ENCODE measurements at places on chromosomes 2 and 18.

DNA sequence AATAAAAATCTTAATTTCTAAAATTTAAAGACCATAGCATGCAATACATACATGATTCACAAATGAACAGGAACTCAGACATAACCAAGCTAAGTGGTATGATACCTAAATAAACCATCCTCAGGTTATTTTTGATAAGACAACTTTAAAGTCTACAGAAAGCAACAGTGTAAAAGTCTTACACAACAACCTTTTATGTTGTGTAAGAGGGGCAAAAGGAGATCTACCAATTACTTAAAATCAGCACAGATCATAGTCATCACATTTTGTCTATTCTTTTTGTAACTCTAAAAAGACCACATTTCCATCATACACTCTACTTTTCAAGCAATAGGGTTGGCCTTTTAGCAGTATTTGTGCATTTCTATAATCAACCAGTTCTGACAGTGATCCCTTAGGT, 16.3 kb downstream of the SP3 start:
- DNase-seq: no peak

DNA sequence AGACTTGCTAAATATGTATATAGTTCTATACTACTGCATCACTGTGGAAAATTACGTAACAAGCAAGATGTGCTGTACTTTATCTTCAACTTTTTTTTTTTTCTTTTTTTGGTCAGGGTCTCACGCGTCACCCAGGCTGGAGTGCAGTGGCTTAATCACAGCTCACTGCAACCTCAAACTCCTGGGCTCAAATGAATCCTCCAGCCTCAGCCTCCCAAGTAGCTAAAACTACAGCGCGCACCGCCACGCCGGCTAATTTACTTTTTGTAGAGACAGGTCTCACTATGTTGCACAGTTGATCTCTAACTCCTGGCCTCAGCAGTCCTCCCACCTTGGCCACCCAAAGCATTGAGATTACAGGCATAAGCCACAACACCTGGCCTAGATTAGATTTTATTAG, 68.0 kb downstream of the COX7A2L start:
- no peak for DNase-seq

DNA sequence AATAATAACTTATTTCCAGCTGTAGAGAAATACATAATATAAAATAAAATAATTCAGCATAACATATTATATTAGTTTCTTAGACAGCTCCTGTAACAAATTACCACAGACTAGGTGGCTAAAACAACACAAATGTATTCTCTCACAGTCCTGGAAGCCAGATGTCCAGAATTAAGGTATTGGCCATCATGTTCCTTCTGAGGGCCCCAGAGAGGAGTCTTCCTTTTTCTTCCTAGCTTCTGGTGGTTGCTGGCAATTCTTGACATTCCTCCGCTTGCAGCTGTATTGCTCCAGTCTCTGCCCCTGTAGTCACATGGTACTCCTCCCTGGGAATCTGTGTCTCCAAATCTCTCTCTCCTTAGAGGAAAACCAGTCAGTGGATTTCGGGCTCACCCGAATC, 146.8 kb downstream of the RBM43 start:
- DNase-seq: no peak

DNA sequence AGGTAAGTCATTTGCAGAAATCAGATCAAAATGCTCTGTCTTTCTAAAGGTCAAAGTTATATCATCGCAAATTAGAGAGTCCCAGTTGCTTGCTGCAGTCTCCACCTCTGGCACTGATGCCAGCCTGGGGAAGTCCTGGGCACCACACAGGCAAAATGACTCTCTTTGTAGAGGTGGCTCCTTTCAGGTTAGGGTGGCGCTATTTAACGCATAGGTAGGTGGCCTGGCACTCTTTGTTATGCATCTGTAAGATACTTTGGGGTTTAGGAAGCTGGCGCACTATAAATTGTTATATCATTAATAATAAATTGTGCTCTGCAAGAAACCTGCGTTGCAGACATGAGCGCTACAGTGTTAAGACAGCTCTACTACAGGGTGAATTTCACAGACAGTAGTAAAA, 268.5 kb downstream of the ICOS start:
- no peak for DNase-seq

DNA sequence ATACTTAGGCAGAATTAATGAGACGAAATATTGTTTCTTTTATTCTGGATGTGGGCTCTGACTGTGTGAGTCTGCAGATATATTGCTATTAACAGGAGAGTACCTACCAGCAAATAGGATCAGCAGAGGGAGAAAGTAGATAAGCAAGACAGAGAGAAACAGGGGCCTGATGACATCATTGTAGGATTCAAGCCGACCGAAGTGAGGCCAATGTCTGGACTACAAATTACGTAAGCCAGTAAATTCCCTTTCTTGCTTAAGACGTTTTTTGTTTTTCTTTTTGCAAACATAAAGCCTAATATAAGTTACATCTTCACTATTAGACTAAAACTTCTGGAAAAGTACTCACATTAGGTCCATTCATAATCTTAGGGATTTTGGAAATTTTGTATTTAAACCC, 21.4 kb upstream of the PTPRM start:
- no peak for DNase-seq

- DNase-seq: no peak
Observed at GRCh38 chr2:217854684-217855420, 147.9 kb downstream of the TNS1 start.

Data from hematopoietic multipotent progenitor cell treated with erythropoietin and hydrocortisone succinate and interleukin-3 and kit ligand, for 4 days (in vitro differentiated cells).